ENCODE measurements at places on chromosomes 5 and 9.

GRCh38 chr9:137793196-137793841 is 84.3 kb upstream of the CACNA1B start:
- H3K27ac ChIP-seq = no peak overlapping the region
- H3K4me3 ChIP-seq = no peak overlapping the region
- H3K4me1 ChIP-seq = no peaks in the 10 kb centered on the region
- DNase-seq = no peak
- H3K27me3 ChIP-seq = no peaks in the 10 kb centered on the region

GRCh38 chr9:114397219-114397847 is 9.6 kb upstream of the AKNA start:
- H3K4me3 ChIP-seq = no peak overlapping the region
- peaks cover 8% of the 10 kb centered on the region for H3K4me1 ChIP-seq
- DNase-seq = no peak
- no peaks in the 10 kb centered on the region for H3K27me3 ChIP-seq

GRCh38 chr5:97489010-97489840 is 306.2 kb upstream of the RIOK2 start:
- no peak overlapping the region for H3K27ac ChIP-seq
- H3K4me3 ChIP-seq = no peak overlapping the region
- H3K36me3 ChIP-seq = no peaks in the 10 kb centered on the region
- DNase-seq = no peak
- H3K27me3 ChIP-seq = no peaks in the 10 kb centered on the region

DNA sequence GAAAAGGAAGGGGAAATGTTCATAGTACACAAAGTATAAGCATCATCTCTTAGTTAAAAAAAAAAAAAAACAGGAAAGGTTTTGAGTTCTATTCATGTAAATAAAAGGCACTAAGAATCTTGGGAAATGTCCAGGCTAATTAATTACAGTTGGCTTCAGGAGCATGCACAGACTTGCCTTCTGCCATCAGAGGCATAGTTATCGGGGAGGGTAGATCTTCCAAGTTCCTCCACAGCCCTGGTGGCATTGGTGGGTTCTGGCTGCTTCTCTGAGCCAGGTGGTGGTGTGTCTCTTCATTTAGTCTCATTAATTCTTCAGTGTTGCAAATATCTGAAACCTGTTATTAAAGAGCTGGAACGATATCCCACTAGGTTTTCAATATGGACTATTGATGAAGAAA is 85.2 kb downstream of the TMEM252 start:
- no peak overlapping the region for H3K4me3 ChIP-seq
- no peaks in the 10 kb centered on the region for H3K36me3 ChIP-seq
- no peak for DNase-seq
- H3K4me1 ChIP-seq = peaks cover 14% of the 10 kb centered on the region
- no peaks in the 10 kb centered on the region for H3K27me3 ChIP-seq

DNA sequence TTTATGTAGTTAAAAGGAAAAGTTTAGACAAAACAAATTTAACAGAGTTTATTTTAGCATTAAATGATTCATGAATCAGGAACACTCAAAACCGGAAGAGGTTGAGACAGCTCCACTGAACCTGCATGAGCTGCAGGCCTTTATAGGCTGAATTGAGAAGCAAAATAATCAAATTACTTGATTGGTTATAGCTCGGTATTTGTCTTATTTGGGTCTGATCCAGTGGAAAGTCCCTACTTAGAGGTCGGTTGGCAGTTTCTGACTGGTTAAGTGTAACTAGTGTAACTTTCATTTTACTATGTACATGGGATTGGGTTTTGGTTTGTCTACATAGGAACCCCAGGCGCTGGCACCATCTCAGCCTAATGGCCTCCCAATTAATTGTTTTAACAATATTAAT is 74.1 kb upstream of the PIK3R1 start:
- H3K4me1 ChIP-seq = no peaks in the 10 kb centered on the region
- H3K4me3 ChIP-seq = no peak overlapping the region
- DNase-seq = no peak
- no peaks in the 10 kb centered on the region for H3K36me3 ChIP-seq
- H3K27ac ChIP-seq = no peak overlapping the region

- H3K27ac ChIP-seq = no peak overlapping the region
- no peaks in the 10 kb centered on the region for H3K27me3 ChIP-seq
- no peak for DNase-seq
Measured at GRCh38 chr5:67346611-67347010, 150.0 kb upstream of the CD180 start.

- no peak overlapping the region for H3K27ac ChIP-seq
- no peaks in the 10 kb centered on the region for H3K27me3 ChIP-seq
- H3K4me3 ChIP-seq = no peak overlapping the region
- no peaks in the 10 kb centered on the region for H3K36me3 ChIP-seq
Measured at GRCh38 chr9:92008041-92008440, 58.0 kb upstream of the ROR2 start.

DNA sequence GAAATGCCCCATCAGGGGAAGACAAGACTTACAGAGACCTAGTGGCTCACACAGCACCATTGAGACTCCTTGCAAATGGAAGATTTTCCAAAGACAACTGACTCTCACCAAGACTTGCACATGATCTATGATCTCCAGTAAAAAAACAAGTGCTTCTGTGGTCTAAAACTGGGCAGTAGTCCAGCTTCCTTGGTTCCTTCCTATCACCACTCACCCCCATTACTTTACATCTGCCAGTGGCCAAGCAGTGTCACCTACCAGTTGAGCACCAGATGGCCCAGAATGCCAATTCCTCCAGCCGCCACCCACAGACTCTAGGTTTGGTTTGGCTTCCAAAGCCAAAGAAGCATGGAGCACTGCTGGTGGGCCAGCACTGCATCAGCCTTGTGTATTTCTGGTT is 47.7 kb downstream of the SH3TC2 start:
- DNase-seq = no peak
- H3K27ac ChIP-seq = no peak overlapping the region

- H3K27ac ChIP-seq = no peak overlapping the region
- H3K27me3 ChIP-seq = no peaks in the 10 kb centered on the region
- no peak for DNase-seq
- no peaks in the 10 kb centered on the region for H3K4me1 ChIP-seq
- no peaks in the 10 kb centered on the region for H3K36me3 ChIP-seq
Measured at GRCh38 chr9:130423272-130423671, 21.5 kb upstream of the ASS1 start.

DNA sequence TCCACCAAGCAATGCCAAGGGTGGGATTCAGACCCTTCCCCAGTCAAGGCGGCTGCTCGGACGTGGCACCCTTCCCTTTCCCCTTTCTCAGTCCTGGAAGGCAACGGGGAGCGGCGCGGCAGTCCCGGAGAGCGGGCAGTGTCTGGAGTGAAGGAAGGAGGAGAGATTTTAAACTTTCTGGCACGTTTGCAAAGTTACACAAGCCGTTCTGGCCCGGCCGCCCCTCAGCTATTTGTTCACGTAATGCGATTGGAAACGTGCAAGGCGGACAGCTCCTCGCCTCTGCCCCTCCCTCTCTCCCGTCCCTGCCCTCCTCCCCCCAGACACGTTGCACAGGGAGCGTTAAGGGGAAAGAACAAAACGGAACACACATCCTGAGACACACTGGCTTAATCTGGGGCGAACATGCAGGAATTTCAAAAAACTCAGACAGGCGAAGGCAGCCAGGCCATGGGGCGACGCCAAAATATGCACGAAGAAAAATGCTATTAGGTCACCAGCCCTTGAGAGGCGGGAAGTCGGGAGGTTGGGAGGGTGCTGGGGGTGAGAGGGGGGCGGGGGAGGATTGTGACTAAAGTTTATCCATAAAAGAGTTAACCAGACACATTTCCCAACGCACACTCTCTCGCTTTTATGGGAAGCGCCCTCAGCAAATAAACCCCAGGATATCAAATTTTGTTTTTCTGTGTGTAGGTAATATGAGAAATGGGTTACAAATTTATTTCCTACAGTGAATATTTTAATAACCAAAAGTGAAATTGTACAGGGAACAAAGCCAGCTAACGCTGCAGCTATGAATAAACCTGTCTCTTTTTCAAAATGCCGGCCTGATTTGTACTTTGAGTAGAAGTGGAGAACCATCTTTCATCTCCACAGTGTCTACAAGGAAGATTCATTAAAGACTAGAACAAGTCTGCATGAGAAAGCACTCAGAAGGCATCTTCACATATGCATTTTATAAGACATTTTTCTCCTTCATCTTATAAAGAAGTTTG is at the start of gene LOX:
Gene LOX (minus strand): TSS at position 144 of the 995 bp plus-strand sequence. CDS start 274 bp downstream, outside the sequence.
- H3K27ac ChIP-seq = peak within 1 kb of the TSS; percentile 58
- no peaks in the 10 kb centered on the region for H3K27me3 ChIP-seq
- peak; percentile 54 for DNase-seq
- no peaks in the 10 kb centered on the region for H3K36me3 ChIP-seq
- H3K4me3 ChIP-seq = peak within 1 kb of the TSS; percentile 31
- peaks cover 10% of the 10 kb centered on the region for H3K4me1 ChIP-seq

- no peaks in the 10 kb centered on the region for H3K27me3 ChIP-seq
- H3K27ac ChIP-seq = no peak overlapping the region
- H3K36me3 ChIP-seq = no peaks in the 10 kb centered on the region
- no peak for DNase-seq
- peaks cover 23% of the 10 kb centered on the region for H3K4me1 ChIP-seq
Measured at GRCh38 chr5:170303549-170303948, 6.0 kb upstream of the LCP2 start.

DNA sequence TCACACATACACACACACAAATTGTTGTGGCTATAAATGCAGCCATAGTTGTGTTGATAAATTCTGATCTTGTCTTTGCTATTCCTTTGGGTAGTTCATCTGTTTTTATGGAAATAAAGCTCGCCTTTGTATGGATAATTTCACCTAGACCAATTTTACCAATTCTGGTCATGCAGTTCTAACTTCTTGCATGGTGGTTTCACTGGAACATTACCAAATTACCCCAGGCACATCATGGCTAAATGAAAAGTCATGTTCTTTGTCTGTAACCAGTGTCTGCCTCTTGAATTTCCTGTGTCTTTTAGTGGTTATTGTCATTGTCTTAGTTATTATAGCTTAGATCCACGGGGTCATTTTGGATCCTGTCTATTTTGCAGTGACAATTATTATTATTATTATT is 50.3 kb upstream of the TMC1 start:
- H3K27ac ChIP-seq = no peak overlapping the region
- no peaks in the 10 kb centered on the region for H3K27me3 ChIP-seq
- no peaks in the 10 kb centered on the region for H3K4me1 ChIP-seq
- no peak for DNase-seq

- H3K27ac ChIP-seq = peak overlapping the region; percentile 23
- no peak overlapping the region for H3K4me3 ChIP-seq
- no peaks in the 10 kb centered on the region for H3K36me3 ChIP-seq
- H3K4me1 ChIP-seq = peaks cover 47% of the 10 kb centered on the region
Measured at GRCh38 chr9:130451509-130452388, 7.0 kb downstream of the ASS1 start.

DNA sequence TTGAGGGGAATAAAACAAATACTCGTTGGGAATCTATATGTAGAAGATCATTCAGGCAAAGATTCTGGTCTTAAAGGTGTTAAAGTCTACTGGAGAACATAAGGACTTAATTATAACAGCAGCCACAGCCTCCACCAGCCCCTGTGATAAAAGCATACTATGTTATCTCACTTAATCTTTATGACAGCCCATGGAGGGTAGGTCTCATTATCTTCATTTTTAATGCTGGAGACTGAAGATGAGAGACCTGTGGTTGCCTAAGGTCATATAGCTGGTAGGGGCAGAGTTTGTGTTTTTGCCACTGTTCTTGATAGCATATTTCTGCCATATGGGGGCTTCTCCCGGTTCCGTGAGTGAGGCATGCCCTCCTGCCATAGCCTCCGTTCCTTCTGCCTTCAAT is 88.7 kb downstream of the TRIO start:
- H3K4me3 ChIP-seq = no peak overlapping the region
- DNase-seq = no peak
- H3K4me1 ChIP-seq = no peaks in the 10 kb centered on the region
- no peak overlapping the region for H3K27ac ChIP-seq
- H3K36me3 ChIP-seq = no peaks in the 10 kb centered on the region

GRCh38 chr9:109733690-109734089 is 46.3 kb upstream of the PALM2AKAP2 start:
- H3K4me3 ChIP-seq = no peak overlapping the region
- H3K27me3 ChIP-seq = no peaks in the 10 kb centered on the region
- H3K4me1 ChIP-seq = no peaks in the 10 kb centered on the region

- H3K36me3 ChIP-seq = no peaks in the 10 kb centered on the region
- peak; percentile 32 for DNase-seq
- no peak overlapping the region for H3K27ac ChIP-seq
- H3K27me3 ChIP-seq = no peaks in the 10 kb centered on the region
Measured at GRCh38 chr9:131995382-131995781, 84.3 kb downstream of the MED27 start.

- H3K36me3 ChIP-seq = no peaks in the 10 kb centered on the region
- no peak overlapping the region for H3K4me3 ChIP-seq
- no peak for DNase-seq
- H3K27ac ChIP-seq = no peak overlapping the region
- H3K4me1 ChIP-seq = peaks cover 14% of the 10 kb centered on the region
Measured at GRCh38 chr5:91006713-91007112, 376.4 kb downstream of the ARRDC3 start.

- H3K4me3 ChIP-seq = no peak overlapping the region
- no peak for DNase-seq
- H3K36me3 ChIP-seq = no peaks in the 10 kb centered on the region
- H3K27ac ChIP-seq = no peak overlapping the region
Measured at GRCh38 chr5:33231935-33232334, 208.8 kb upstream of the TARS1 start.

DNA sequence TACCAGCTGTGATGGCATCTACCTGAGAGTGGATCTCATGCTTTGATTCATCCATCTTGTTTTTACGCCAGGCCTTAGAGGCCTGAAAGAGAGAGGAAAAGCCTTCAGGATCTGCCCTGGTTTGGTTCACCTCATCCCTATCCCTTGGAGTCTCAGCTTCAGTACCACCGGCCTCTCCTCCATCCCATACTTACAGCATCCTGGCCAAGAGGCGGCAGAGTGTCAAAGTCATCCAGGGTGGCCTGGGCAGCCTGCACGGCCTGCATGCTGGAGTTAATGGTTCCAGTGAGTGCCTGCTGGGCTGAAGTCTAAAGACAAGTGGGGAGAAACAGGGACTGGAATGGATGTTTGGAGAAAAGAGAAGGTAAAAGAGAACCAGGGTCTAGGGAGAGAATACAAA is 12.4 kb downstream of the TLN1 start:
- no peaks in the 10 kb centered on the region for H3K4me1 ChIP-seq
- no peaks in the 10 kb centered on the region for H3K27me3 ChIP-seq
- H3K27ac ChIP-seq = no peak overlapping the region
- no peaks in the 10 kb centered on the region for H3K36me3 ChIP-seq
- no peak overlapping the region for H3K4me3 ChIP-seq

DNA sequence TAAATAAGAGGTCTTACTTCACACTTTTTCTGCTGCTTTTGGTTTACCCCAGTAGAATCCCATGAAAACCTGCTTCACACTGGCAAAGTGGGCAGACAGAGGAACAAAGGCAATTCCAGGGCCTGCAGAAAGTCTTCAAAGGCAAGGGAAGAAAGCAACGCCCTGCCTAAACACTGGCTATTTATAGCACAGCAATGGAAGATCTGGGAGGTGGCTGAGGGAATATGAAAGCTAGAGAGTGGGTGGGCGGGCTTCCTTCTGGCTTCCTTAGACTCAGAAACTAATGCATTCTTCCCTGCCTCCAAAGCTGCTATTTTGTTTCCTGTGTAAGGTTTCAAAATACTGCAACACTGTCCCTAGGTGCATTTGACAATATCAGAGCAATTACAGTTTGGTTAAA is 46.8 kb downstream of the ELAVL2 start:
- no peak for DNase-seq
- no peaks in the 10 kb centered on the region for H3K4me1 ChIP-seq

GRCh38 chr9:23539311-23539710 is 286.7 kb downstream of the ELAVL2 start:
- no peaks in the 10 kb centered on the region for H3K4me1 ChIP-seq
- H3K36me3 ChIP-seq = no peaks in the 10 kb centered on the region
- H3K27me3 ChIP-seq = no peaks in the 10 kb centered on the region
- H3K27ac ChIP-seq = no peak overlapping the region
- H3K4me3 ChIP-seq = no peak overlapping the region

Measured in adrenal gland (tissue), 19 donors.